ENCODE measurements at places on chromosomes 16 and 17. TPM values are rescaled to one million over a fixed set of nuclear protein-coding genes. Genes with fewer than 3 reads are reported as not detected.

Gene CDH8
- 0.14 TPM for total RNA-seq

DNA sequence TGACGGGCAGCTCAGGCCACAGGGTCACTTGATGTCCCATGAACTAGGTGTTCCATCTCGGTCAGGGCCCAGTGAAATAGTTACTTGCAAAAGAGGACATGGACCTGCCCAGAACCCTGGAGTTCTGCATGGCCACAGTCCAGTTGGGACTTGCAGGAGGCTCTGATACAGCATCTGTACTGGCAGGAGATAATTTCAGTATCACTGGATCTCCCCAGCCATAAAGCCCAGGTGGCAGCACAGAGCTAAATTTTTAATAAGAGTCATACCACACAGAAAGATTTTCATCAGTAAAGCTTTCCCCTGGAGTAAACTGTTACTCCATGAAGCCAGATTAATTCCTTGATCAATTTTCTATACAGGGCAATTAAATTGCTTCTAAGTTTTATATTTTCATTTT is 18.0 kb upstream of the SLC16A5 start:
- no peak for DNase-seq

GRCh38 chr16:75192606-75193264 is 14.2 kb downstream of the CTRB2 start:
- no peak for DNase-seq

DNA sequence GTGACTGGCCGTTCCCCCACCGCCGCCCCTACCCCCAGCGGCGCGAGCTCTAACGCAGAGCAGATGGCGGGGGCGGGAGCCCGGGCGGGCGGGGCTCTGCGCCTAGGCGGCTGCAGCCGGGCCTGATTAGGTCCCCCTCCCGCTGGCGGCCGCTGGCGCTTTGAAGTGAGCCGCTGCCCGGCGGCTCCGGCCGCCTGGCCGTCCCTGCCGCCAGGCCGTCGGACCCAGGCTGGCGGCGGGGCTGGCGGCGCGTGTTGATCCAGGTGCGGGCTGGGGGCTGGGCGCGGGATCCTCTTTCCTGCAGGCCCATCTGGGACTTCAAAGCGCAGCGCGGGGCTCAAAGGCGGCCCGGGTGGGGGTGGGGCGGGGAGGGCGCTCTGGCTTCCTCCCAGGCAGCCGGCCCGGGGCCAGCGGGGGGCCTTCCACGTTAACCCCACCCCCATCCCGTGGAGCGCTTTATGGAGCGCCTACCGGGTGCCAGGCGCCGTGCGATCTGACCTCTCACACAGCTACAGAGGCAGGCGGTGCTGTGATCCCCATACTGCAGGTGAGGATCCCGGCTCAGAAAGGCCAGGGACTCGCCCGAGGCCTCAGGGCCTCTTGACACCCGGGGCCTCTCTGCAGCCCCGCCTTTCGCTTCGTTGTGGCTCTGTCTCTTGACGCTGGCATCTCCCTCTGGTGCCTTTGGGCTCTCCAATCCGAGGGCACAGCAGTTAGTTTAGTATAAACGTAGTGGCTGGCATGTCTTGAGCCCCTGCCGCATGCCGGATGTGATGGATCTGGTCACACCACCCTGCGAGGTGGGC is 80.0 kb upstream of the NKD1 start:
- no peak for DNase-seq

DNA sequence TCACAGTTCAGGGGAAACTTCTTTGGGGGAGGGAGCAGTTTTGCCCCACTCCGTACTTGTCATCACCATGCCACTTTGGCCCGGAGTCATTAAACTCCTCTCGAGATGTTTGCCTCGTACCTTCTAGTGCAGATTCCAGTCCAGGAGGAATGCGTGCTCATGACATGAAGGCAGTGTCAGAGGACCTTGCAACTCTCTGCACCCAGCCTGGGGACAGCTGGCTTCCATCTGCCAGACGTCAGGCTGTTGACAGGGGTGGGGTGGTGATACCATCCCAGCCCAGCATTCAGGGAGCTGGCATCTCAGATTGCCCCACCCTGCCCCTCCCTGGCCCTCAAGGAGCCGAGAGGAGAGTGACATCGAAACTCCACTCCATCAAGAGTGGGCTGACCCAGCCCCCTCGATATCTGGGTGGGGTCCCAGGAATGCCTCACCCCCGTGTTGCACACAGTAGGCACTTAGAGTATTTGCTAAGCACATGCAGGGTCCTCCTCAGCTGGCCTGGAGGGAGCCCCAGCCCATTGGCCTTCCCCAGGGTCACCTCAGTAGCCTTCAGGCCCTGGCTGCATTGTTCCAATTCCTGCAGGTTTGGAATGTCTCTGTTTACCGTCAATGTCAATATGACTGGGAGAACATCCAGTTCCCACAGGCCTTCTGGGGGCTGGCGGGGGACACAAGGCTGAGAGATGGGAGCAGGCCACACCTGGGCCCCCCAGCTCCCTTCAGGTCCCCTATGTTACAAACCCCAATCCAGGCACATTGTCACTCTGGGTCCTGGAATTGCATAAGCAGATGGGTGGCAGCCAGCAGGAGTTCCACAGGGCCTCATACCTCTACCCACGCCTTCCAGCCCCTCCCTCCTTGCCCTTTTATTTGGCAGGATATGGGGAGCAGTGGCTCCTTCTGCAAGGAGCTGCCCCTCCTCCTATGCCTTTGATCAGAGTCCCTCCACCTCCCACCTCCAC is 21.3 kb upstream of the EMP2 start:
- DNase-seq: peak; percentile 41

Gene NPTX1
- total RNA-seq: not detected

DNA sequence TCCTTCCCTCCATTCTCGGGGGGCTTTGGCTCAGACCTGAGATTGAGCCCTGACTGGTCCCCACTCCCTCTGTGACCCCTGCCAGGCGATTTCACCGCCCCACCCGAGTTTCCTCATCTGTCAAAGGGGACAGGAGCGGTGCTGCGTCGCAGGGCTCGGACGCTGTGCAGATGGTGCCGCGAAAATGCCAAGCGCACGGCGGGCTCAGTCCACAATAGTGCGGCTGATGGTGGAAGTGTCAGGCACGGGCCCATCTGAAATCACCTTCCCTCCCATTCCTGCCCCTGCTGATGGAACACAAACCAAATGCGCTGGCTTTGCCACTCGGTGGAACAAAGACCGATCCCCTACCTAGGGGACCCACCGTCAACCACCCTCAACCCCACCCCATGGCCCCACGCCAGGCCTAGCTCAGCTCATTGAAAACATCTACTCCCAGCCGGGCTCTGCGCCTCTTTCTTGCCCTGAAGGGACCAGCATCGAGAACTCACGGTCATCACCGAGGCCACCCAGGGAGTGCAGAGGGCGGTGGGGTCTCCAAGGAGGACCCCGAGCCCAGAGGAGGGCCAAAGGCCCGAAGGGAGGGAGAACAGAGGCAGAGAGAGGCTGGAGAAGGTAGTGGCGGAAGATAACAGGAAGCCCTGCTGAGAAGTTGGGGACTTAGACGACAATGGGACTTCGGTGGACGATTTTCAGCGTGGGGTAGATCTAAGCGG is 1.4 kb downstream of the CARHSP1 start:
- DNase-seq: peak; percentile 52

Gene GNG13
- not detected for total RNA-seq

Gene CLDN6
- not detected for total RNA-seq

Gene KRT40
- total RNA-seq: not detected

Gene TBC1D3H
- total RNA-seq: not detected

GRCh38 chr16:58814348-58814801 is 80.3 kb upstream of the GOT2 start:
- peak; percentile 23 for DNase-seq

DNA sequence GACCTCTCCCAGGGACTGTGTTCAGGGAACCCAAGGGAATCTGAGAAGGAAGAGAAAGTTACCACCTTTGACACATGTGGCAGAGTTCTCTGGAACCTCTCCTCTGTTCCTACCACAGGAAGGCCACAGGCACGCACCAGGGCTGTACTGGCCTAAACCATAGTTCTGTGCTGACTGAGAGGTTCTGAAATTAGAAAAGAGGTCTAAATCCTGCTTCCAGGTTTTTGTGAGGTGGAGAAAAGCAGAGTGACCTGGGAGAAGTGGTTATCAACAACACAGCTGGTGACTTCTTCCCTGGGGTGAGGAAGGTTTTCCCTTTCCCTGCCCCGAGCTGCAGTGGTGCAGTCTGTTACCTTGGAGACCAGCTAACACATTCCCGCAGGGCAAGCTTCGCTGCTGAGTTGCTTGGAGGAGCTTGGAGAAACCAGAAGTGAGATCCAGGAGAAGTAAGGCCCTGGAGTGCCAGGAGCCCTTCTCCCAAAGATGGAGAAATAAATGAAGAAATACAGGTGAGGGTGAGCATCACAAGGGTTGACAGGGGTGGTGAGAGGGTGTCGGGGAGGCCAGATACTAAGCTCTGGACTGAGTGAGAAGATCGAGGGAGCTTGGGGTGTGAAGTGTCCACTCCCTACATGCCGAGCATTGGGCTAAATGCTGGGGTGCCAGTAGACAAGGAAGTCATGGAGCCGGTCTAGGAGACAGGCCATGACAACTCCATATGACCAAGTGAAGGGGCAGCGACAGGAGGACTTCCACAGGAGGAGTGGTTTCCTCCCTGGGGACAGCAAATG is at the start of gene VWA3A:
Gene VWA3A (plus strand): TSS at position 399 of the 791 bp plus-strand sequence. CDS start 97 bp downstream, at position 496.
- no peak for DNase-seq

GRCh38 chr17:12472252-12473173 is 193.2 kb upstream of the MYOCD start:
- no peak for DNase-seq

Gene ITPRIPL2
- total RNA-seq: 12.3 TPM

DNA sequence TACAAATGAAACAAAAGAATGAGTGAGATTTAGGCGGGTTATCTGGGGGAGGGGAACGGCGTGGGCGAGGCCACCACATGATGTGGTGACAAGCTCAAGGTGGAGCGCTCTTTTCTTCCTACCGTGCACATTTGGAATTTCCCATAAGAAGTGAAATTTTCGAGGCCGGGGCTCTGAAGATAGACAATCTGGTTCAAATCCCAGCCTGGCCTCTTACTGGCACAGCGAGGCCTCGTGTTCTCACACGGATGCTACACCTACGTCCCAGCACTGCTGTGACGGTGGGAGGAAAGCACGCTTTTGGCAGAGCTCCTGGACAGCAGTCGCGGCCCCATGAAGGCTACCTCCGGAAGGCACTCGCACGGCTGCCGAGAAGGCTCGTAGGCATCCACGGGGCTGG is 25.2 kb downstream of the ZDHHC7 start:
- DNase-seq: no peak

Gene SLC12A3
- total RNA-seq: not detected

Gene IGF2BP1
- total RNA-seq: not detected

DNA sequence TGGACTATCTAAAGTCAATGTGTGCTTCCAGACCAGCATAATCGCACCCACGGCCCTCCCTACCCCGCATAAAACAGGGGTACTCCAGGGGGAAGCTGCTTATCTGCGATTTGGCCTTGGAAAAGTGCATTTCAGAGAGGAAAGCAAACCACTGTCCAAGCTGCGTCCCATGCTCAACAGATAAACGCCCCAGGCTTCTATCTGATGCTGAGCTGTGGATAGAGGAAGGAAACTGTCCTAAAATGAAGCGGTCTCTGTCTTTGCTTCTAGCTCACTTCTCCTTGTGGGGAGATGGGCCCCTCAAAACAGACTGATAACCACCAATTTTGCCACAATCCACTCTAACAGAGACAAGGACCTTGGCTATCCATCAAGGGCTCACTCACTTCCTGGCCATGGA is 160.5 kb upstream of the TNRC6C start:
- DNase-seq: no peak

GRCh38 chr17:81522491-81523401 is 5.4 kb upstream of the FSCN2 start:
- DNase-seq: no peak

DNA sequence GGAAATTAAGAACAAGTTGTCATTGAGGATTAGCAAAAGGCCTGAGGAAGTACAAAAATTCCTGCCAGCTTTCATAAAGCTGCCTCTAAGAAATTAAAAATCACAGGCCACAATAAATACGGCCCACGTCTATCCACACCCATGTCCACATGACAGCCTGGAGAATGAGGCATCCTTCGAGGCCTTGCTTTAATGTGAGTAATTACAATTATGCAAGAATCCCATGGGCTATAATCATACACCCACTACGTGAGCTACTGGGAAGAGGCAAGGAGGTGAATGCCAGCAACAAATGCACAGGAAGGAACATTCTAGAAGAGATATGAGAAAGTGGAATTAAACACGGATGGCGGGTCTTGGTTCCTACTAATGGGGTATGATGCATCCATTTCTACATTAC is 65.4 kb upstream of the ZFHX3 start:
- no peak for DNase-seq

DNA sequence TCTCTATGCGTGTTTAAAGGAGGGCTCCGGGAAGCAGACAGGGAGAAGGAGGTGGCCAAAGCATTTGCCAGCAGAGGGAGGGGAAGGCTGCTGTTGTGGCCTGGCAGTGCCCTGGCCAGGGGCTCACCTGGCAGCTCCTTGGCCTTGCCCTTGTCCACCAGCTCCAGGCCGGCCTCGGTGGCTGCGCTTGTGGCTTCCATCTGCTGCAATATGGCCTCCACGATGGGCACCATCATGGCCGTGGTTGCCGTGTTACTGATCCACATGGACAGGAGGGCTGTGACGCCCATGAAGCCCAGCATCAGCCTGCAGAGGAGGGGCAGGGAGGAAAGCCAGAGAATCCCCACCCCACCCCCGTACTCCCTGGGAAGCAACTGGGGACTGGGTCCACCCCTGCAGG is 9.4 kb downstream of the SLC13A5 start:
- no peak for DNase-seq

Gene FOXO3B
- total RNA-seq: 0.88 TPM

DNA sequence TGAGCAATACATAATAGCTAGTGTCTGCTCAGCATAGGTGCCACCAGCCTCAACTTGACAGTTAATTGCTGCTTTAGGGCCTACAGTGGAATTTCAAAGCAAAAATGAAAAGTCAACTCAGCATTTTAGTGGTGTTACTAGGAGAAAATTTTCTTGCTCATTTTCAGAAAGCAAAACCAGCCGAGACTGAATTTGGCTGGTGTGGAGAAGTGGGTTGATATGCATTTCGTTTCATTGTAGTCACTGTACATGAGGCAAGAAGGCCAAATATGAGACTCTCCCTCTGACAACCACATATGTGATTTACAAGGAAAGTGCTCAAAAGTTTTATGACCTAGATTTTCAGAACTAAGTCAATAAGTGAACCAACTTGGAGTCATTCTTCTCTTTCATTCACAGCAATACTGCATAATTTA is 54.0 kb downstream of the DUSP14 start:
- DNase-seq: no peak

DNA sequence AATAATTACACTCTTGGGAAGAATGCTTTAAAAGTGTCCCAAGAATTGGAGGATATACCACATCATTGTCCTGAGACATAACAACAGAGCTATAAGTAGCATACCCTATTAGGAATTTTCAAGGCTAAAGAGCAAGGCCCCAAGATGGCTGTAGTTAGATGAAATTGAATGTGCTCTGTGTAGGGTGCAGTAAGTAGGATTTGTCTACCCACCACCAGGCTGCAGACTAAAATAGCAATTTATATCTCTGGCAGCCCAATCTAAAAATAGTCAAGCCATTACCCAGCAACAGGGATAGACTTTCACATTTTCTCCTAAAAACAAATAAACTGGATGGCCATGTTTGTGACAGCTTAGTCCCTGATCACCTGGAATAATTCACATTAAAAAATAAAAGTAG is 5.6 kb downstream of the MMD start:
- no peak for DNase-seq

GRCh38 chr16:73025151-73025855 is 22.6 kb downstream of the ZFHX3 start:
- DNase-seq: peak; percentile 47

Data from left ventricle myocardium inferior (tissue), 1 donor.